ENCODE measurements at places on chromosomes 11 and 22.

- no peak for DNase-seq
Observed at GRCh38 chr11:13354335-13354734, 76.7 kb downstream of the BMAL1 start.

- no peak for DNase-seq
Observed at GRCh38 chr11:104658177-104658576, 240.1 kb downstream of the CASP12 start.

DNA sequence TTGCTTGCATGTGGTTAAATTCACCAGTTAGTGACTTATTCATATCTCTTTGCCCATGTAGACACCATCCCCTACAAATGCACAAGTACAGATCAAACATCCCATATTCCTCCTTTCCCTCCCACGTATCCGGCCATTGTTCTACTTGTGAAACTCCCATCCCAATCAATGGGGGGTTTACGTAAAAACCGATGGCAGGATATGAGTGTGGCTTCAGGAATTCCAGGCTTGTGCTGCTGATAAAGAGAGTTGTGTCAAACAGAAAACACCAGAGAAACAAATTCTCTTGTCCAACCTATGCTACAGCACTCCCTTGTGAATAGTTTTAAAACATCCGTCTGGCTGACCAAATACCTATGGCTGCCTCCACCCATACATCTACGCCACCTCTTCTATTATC lies 15.5 kb downstream of the FLI1 start:
- DNase-seq = no peak

DNA sequence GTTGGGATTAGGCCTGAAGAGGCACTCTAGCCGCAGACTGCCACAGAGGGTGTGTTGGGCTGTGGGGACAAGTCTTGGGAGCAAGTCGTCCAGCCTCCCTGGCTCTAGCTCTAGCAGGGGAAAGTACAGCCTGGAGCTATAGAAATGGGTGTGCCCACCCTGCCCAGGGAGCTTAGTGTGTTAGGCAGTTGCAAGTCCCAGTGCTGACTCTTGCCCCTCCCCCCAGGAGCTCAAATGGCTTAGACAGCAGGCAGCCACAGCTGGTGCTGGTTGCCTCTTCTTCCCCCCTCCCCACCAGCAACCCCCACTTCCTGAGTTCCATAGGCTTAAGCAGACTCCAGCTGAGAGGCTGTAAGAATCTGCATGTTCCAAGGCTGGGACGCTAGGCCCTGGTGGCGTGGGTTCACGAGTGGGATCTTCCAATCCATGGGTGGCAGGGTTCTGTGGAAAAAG lies 61.2 kb downstream of the GUCY1A2 start:
- peak; percentile 12 for DNase-seq

- DNase-seq = no peak
Observed at GRCh38 chr22:44777364-44777755, 25.0 kb downstream of the ARHGAP8 start.

DNA sequence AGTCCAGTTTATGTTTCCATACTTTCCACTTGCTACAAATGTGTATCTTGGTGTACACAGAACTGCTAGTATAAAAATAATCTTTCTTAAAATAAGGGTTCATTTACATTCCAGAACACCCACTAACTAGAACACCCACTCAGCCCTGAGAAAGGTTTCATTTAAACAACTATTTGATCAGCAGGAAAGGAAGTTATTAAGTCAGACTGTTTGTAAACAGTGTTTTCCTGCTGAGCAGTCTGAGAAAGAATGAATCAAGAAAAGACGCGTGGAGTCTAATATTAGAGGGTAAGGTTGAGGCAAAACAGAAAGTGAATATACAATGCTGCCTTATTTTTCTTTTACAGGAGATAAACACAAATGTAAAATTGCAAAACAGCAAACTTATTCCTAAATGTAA lies 32.7 kb downstream of the NARS2 start:
- DNase-seq = no peak

DNA sequence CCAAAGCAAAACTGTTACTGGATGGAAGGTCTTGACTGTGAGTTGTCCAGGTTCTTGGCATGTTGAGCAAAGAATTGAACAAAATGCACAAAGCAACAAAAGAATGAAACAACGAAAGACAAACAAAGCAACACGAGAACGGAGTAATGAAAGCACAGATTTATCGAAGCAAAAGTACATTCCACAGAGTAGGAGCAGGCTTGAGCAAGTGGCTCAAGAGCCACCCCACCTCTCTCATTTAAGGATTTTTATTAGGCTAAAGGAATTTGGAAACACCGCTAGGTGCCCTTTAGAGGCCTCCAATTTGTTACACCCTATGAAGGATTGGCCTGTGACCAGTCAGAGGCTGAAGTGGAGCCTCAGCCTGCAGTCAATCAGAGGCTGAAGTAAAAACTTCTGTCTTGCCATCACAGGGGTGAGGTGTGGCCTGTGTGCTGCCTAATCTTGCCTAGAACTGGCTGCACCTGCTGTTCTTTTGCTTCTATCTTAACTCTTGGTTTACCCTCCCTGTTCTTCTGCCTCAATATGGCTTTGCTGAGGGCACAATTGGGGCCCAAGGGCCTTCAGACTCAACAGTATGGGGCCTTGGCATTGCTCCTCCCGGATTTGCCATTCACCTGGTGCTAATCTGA lies 59.4 kb upstream of the FTH1 start:
- DNase-seq = no peak

- no peak for DNase-seq
Observed at GRCh38 chr11:74710281-74710938, 20.8 kb downstream of the CHRDL2 start.

DNA sequence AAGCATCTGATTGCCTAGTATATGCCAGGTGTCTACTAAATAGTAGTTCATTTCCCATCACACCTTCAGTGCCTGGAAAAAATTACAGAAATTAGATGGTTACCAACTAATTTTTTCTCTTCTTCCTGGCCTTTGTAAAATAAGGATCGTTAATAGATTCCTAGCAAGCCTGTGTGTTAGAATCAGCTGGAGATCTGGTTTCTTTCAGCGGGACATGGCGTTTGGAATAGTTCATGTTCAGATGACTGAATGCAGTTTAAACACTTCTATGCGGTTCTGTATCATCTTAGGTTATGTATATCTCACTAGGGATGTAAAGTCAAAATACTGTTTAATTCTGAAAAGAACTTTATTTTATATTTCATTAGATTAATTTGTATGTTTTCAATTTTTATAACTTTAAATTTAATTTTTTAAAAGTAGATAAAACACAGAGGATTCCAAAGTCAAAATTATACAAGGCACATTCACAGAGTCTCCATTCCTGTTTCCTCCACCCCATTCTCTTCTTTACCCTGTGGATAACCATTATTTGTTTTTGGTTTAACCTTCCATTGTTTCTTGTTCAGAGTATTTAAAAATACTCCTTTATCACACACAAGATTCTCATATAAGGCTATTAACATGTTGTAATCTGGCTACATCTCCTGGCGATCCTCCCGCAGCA lies 132.8 kb downstream of the ATXN10 start:
- DNase-seq = no peak

DNA sequence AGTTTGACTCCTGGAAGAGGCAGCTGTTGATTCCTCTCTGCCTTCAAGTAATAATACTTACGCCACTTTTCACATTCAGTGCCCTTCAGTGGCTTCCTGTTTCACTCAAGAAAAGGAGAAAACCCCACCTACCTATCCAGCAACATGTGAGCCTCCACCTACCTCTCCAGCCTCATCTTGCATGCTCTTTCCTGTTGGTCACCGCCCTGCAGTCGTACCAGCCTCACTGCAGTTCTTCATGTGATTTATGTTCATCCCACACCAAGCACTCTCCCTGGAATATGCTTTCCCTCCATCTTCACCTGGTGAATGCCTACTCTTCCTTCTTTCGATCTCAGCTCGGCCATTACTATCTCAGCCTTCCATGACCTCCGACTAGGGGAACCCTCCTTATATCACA lies 21.8 kb upstream of the YWHAH start:
- no peak for DNase-seq

GRCh38 chr11:279040-279965 lies 1.1 kb downstream of the NLRP6 start:
- DNase-seq = no peak

- DNase-seq = no peak
Observed at GRCh38 chr11:87429996-87430395, 392.3 kb downstream of the TMEM135 start.

- DNase-seq = no peak
Observed at GRCh38 chr11:75593286-75593915, 31.3 kb downstream of the SERPINH1 start.

GRCh38 chr22:49218142-49218541 lies 609.5 kb downstream of the BRD1 start:
- DNase-seq = no peak

- DNase-seq = no peak
Observed at GRCh38 chr11:125957618-125958332, 11.9 kb downstream of the VSIG10L2 start.

DNA sequence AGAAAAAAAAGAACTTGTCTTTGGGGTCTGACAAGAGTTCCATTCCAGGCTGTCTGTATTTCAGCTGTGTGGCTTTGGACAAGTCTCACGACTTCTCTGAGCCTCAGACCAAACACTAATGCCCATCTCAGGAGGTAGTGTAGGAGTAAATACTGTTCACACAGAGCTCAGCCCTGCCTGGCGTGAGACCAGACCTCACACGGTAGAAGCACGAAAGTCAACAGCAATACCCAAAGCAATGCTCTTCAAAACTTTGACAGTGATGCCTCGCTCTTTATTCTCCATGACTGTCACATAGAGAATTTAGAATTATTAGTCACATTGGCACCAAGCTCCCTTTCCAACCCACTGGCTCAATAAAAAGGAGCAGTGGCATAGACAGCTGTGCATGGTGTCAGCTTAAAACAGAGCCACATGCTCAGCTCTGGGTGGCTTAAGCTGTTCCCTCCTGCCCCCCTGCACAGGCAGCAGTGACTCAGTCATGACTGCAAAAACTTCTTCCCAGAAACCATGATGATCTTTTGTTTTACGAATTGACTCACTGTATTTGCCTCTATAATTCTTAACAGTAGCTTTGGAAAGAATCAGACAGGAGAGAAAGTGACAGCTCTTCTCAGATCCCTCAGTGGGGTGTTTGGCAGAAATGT lies 74.0 kb upstream of the PHF21B start:
- DNase-seq = no peak

DNA sequence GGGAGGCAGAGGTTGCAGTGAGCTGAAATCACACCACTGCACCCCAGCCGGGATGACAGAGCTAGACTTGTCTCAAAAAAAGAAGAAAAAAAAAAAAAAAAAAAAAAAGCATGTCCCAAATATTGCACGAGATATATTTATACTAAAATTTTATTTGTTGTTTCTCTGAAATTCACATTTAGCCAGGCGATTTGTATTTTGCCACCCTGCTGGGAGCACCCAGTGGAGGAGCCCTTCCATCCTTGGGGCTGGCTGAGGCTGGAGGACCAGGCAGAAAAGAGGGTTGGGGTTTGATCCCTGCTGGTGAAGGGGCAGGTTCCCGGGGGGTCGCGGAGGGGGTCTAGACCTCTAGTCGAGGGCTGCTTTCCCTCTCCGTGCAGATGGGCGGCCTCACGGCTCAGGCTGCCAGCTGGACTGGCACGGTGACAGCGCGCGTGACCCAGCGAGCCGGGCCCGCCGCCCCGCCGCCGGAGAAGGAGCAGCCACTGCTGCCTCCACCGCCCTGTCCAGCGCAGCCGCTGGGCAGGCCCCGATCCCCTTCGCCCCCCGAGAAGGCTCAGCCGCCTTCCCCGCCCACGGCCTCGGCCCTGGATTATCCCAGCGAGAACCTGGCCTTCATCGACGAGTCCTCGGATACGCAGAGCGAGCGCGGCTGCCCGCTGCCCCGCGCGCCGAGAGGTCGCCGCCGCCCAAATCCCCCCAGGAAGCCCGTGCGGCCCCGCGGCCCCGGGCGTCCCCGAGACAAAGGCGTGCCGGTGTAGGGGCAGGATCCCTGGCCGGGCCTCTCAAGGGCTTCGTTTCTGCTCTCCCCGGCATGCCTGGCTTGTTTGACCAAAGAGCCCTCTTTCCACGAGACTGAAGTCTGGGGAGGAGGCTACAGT lies 952 bp upstream of the CATSPERZ start:
- DNase-seq = no peak

DNA sequence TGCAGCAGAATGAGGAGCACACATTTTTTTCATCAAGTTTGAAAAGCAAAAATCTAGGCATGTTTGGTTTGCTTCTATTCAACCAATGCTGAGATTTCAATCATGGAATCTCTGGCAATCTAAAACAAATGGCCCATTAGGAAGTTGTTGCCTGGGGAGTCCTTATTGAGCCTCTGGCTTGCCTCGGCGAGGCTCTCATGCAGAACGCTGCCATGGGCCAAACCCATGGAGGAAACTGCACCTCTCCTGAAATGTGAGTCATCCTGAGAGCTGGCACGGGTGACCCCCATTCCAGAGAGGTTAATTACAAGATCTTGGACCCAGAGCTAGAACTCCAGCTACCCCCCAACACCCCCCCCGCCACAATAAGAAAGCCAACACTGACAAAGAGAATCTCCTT lies 80.7 kb downstream of the MN1 start:
- DNase-seq = no peak

DNA sequence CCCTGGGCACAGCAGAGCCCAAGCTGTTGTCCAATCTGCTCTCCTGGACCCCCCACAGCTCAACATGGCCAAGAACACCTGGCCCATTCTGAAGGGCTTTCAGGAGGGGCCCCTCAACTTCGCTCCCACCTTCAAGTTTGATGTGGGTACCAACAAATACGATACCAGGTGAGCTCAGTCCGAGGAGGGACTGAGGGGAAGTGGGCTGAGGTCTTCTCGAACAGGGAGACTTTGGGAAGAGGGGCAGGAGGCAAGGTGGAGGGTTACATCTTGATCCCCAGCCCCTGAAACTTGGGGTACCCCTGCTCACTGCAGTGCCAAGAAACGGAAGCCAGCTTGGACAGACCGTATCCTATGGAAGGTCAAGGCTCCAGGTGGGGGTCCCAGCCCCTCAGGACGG lies 5.4 kb downstream of the INPP5J start:
- no peak for DNase-seq

DNA sequence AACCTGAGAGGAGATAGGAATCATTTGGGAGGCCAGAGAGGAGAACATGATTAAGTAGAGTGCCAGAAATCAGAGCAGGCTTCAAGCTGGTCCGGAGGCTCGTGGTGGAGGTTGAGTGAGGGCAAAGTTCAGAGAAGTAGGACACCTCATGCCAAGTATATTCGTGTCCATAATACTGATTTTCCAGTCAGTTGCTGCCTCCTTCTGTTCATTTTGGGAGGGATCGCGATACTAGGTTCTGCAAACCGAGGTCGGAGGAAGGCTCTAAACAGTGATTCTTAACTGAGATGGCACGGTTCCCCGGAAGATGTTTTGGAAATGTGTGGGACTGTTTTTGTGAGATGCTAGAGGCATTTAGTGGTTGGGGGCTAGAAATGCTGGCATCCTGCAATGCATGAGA lies 13.6 kb upstream of the CD3E start:
- no peak for DNase-seq

DNA sequence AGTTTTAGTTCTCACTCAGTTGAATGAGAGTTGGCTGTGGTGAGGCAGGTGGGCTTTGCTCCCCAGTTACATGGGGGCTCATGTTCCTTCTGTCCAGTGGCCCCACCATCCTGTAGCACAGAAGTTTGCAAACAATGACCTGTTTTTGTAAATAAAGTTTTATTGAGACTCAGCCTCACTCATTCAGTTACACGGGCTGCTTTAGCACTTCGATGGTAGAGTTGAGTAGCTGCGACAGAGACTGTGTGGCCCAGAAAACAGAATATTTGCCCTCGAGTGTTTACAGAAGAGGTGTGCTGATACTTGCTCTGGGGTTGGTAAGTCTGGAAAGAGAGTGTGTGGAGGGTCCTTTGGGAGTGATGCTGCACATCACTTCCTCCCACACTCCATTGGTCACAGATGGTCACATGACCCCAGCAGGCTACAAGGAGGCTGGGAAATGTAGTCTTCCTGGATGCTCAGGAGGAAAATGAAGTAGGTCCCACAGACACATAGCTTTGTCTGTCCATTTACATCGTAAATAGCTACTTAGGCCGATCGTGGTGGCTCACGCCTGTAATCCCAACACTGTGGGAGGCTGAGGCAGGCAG lies 34.6 kb downstream of the IFT27 start:
- DNase-seq = peak; percentile 45
